ENCODE measurements at places on chromosomes 6 and 20.

DNA sequence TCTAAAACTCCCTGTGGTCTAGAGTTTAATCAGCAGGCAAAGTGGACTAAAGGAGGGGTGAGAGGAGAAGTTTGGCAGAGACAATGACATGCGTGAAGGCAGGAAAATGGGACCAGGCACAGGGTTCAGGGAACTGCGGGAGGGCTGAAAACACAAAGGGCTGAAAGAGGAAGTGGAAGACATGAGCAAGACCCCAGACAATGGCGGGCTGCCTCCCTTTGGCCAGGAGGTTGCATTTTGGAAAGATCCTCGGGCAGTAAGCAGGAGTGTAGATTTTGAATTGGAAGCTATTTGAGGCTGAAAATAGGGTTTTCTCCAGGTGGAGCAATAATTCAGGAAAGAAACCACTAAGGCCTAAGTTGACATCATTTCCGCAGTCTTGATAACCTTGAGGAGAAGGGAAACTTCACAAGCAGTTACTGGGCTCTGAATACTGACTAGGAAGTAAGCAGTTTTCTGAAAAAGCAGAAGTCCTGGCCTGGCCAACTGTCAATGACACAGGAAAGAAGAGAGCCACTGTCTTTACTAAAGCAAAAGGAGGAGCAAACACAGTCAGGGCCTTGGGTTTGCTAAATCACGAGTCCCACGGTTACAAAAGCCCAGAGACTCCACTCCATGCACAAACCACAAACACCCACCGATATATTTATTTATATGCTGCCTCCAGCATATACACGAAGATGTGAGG is 3.4 kb downstream of the LY86 start:
- no peak for DNase-seq

- DNase-seq: no peak
These were observed 211.6 kb upstream of the ZNF184 start for GRCh38 chr6:27684264-27685211.

- DNase-seq: no peak
These were observed 99.5 kb downstream of the LINC00237 start for GRCh38 chr20:21006611-21007010.

- DNase-seq: no peak
These were observed 14.0 kb downstream of the RBL1 start for GRCh38 chr20:37081717-37082289.

DNA sequence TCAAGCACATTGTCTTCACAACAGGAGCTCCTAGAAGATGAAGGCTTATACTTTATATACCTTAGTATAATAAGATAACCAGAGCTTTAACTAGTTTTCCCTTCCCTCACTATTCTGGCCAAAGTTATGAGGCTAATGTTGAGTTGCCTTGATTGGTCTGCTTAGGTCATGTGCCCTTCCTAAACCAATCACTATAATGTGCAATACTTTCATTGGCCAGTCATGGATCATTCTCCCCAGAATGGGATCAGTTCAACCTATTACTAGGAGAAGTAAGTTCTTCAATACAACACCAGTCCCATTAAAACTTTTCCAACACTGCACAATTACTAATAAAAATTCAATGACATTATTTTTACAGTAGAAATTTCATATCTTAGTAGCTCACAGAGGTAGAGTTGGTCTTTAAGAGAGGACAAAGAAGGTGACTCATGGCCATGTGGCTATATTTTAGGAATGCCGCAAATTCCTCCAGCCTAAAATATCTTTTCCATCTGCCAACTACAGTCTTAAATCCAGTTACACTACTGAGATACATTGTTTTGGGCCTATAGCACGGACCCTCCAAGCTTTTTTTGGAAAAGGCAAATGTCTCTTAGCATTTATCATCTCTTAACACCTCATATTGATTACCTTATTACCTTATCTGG is 12.5 kb upstream of the POU3F2 start:
- no peak for DNase-seq

DNA sequence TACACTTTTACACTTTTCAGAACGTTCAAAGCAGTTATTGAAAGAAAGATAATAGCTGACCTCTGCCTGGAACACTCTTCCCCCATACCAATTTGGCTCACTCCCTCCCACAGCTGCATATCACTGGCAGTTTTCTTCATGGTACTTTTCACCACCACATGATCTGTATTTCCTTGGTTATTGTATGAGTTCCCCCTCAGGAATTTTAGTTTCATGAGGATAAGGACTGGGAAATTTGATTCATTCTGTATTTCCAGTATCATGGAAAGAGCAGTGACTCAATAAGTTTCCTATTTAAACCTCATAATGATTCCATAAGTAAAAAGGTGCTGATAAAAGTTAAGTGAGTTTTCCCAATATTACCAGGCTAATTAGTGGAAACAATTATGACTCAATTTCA is 16.0 kb downstream of the HTR1B start:
- no peak for DNase-seq

- DNase-seq: no peak
These were observed 21.7 kb upstream of the SLCO4A1 start for GRCh38 chr20:62620625-62621024.

GRCh38 chr6:169341706-169342105 is 88.1 kb upstream of the THBS2 start:
- no peak for DNase-seq

DNA sequence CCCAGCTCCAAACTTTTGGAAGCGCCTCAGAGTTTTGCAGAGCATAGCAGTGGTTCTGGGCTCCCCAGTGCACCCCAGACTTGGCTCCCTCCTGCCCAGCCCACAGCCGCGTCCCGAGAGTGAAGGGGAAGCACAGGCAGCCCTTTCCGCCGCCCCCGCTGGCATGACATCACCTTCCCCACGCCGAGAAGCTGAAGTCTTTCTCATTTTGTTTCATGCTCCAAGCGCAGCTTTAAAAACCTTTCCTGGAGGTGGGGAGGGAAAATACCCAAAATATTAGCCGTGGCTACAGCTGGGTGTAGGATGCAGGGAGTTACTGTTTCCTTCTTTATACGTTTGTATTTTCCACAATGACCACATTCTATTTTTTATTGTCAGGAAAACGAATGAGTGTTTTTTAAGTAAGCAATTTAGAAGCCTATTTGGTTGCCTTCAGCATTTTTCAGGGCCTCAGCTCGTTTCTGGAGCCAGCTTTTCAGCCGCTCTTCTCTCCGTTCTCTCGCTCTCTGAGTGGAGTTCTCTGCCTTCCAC is 72.9 kb downstream of the SNX5 start:
- no peak for DNase-seq

DNA sequence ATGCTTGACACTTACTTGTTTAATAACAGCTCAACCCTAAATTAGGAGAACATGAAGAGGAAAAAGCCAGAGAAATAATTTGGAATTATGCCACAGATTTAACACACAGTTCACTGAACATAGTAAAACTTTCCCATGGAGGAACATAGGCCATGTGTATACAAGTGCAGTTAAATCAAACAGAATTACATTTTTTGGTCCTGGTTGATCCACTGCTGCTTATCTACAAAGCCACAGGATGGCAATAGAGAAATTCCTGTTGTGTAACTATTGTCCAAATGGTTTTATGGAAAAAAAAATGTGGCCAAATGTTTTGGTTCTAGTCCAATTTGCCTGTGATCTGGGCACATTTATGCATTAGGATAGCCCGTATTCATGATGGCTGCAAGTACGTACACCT is 136.8 kb downstream of the ALDH8A1 start:
- DNase-seq: no peak

DNA sequence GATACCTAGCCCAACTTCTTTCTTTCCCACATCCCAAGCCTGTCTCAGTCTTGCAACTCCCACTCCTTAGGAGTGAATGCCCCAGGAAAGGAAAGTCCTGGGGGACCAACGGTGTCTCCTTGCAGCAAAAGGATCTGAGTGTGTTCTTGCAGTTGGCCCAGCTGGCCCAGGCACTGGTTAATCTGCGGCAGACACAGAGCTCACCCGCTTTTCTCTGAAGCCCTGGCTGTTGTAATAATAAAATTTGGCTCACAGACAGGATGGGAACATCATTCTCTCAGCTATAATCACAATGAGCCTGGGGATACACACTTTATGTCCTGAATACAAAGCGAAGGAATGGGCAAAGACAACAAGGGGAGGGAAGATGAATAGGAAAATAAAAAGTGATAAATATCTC is 287.0 kb upstream of the PRND start:
- no peak for DNase-seq

DNA sequence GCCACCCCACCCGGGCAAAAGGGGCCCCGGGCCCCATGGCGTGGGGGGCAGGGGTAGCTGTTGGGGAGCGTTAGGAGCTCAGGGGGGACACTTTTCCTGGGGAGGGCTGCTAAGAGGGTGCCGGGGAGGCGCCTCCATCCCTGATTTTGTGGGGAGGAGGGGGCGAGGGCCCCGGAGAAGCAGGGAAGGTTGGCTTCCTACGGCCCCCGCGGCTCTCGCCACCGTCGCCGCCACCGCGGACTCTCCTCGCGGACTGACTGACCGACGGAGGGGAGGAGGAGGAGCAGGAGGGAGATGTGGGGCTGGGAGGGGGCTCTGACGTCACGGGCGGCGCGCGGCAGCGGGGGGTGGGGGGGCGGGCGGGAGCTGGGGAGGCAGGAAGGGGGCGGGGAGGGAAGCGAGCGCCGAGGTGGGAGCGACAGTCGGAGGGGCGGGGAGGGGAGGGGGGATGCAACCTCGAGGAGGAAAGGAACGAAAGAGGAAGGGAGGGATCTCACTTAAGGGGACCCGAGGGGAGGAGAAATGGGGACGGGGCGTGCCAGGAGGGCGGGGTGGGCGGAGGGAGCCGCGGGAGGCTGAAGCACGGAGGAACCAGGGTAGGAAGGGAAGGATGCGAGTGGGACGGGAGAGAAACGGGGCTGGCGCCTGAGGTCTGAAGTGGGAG is 5.1 kb downstream of the GABBR1 start:
- no peak for DNase-seq

- no peak for DNase-seq
These were observed 23.6 kb downstream of the HM13 start for GRCh38 chr20:31537890-31538289.

- DNase-seq: no peak
These were observed 472.3 kb upstream of the CITED2 start for GRCh38 chr6:139846538-139847456.

GRCh38 chr20:1388253-1388652 is 4.6 kb downstream of the FKBP1A start:
- DNase-seq: no peak

GRCh38 chr20:20322912-20323311 is 45.0 kb upstream of the INSM1 start:
- no peak for DNase-seq

DNA sequence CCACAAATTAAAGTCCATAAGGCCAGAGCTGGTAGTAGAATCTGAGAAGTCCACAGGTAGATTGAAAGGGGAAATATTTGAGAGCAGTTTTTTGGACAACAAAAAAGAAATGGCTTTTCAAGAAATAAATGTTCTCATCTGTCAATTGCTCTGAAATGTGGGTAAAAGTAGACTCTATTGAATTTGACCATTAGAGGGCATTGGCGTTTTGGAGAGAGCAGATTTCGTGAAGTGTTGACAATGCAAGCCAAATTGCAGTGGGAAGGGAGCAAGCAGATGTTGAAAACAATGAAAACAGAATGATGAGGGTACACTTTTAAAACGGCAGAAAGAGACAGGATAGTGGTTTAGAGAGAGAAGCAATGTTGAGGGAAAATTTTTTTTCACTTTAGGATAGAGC is 149.1 kb upstream of the FAM83B start:
- no peak for DNase-seq

DNA sequence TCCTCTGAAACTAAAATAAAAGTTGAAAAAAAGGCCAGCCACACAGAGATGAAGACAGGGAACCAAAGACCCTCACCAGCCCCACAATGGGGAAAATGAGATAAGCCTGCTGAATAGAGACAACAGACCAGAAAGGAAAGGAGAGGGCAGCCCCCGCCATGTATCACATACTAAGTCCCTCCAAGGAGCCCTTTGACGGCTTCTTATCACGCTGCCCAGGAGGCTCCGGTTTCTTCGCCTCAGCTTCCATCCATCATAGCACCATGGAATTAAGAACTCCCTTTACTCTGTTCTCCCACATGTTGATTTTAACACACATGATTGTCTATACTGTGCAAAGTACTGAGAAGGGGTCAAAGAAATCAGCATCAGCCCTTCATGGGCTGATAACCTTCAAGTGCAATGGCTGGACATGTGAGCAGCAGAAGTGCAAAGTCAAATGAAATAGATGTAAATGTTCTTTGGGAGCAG is 54.9 kb downstream of the MAP3K5 start:
- no peak for DNase-seq

GRCh38 chr6:148249160-148249559 is 93.5 kb upstream of the SASH1 start:
- no peak for DNase-seq

GRCh38 chr6:10425176-10425974 is 10.5 kb upstream of the TFAP2A start:
- no peak for DNase-seq

DNA sequence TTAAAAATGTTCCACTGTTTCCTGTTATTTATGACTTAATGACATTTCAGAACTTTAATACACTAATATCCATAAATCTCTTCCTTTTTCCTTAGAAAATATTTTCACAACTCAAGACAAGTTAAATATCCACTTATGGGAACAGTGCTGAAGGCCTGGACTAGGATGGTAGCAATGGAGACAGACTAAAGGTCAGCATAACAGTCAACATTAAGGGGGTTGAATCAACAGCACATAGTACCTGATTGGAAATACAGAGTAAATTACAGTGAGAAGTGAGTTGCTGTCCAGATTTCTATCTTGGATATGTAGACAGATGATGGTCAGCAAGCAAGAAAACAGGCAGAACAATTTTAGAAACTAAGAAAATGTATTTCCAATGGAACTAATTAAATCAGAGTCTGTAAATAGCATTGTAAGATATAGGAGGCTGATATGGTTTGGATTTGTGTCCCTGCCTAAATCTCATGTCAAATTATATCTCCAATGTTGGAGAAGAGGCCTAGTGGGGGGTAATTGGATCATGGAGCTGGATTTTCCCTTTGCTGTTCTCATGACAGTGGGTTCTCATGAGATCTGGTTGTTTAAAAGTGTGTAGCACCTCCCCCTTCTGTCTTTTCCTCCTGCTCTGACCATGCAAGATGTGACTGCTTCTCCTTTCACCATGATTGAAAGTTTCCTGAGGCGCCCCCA is 682.7 kb downstream of the MAFB start:
- no peak for DNase-seq

- DNase-seq: no peak
These were observed 530 bp downstream of the GOPC start for GRCh38 chr6:117601811-117602150.

DNA sequence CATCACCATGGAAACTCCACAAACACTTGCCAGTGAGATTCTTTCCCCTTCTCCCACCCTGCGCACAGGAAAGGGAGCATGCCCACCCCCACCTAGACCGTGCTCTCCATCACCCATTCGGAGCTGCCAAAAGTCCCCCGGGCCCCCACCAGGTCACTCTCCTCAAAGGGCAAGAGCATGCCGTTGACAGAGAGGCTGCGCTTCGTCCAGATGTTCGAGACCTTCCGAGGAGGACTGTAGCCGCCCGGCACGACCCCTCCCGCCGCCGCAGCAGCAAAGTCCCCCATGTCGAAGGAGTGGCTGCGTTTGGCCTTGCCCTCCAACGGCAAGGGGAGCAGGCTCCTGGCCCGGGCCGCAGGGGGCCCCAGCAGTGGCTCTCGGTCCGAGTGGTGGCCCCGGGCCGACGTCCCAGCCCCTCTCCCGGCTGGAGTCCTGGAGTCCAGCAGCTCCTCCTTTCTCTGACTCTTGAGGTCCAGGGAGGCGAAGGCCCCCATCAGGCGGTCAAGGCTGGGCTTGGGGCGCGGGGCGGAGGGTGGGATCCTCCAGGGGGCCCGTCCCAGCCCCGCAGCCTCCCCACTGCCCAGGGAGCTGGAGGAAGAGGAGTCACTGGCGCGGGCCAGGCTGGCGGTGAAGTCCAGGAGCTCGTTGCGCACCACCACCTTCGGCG is 195.2 kb downstream of the LRFN2 start:
- no peak for DNase-seq
